ENCODE measurements at places on chromosomes 12 and 14. TPM values are rescaled to one million over a fixed set of nuclear protein-coding genes. Genes with fewer than 3 reads are reported as not detected.

DNA sequence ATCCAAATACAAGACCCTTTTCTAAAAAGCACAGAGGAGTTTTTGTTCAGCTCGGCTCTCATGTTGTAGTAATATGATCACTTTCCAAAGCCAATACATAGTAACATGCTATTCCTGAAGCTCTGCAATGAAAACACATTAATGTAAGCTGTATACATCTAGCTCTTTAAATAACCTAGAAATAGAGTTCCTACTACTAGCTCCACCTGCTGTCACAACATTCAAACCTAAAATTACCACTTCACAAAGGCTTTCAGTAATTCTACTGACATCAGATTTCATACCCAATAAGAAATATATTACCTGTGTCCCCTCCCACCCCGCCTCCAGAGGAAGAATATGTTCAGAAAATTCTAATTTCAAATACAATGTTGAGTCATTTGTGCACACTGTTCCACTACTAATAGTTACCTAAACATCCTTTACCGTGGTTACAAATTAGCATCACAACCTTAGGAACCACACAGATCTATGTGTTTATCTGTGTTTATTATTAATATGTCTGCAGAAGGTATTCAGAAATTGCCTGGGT is 17.8 kb downstream of the EFCAB11 start:
- DNase-seq: no peak

GRCh38 chr14:103198131-103199105 is 75.2 kb downstream of the TNFAIP2 start:
- DNase-seq: no peak

DNA sequence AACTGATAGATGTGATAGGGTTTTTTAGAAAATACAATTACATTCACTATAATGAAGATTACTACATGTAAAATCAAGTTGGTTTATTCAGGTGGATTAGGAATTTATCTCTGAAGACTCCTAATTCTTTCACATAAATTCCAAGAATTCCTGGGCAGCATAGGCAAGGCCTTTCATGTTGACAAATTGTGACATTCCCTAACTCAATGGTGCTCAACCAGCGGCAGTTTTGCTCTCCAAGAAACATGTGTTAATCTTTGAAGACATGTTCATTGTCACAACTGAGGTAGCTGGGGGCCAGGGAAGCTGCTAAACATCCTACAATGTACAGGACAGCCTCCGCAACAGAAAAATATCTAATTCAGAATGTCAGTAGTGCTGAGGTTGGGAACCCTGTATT is 46.3 kb downstream of the PTPRQ start:
- DNase-seq: no peak

- no peak for DNase-seq
Measured at GRCh38 chr14:37369425-37369824, 171.7 kb downstream of the MIPOL1 start.

BMP4 gene
- 10.8 TPM for total RNA-seq

ARHGDIB gene
- total RNA-seq: 264 TPM
